ENCODE measurements at places on chromosomes 12 and 14. TPM values are rescaled to one million over a fixed set of nuclear protein-coding genes. Genes with fewer than 3 reads are reported as not detected.

DNA sequence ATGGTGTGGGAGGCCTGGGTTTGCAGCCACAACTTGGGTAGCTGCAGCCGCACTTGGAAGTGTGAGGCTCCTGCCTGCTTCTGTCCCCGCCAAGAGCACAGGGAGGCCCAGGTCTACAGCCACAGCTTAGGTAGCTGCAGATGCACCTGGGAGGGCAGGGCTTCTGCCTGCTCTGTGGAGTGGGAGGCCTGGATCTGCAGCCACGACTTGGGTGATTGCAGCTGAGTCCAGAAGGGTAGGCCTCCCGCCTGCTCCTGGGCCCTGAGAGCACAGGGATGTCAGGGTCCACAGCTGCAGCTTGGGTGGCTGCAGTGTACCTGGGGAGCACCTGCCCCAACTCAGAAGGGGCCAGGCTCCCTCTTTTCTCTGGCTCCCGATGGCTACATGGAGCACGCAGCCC, 287.3 kb downstream of the AEBP2 start:
- no peak for DNase-seq

DNA sequence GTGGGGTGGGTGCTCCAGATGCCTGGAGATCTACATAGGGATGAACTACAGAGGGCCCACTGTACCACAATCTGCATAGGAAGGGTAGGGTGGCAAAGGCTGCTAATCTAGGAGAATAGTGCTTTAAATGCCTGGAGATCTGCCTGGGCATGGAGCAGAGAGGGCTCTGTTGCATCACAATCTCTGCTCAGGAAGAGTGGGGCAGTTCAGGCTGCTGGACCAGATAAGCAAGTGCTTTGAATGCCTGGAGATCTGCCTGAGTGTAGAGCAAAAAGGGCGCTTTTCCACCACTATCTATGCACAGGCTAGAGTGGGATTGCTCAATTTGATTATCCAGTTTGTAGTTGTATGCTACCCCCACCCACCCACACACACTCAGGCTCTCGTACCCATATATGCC, 886.3 kb upstream of the SEL1L start:
- no peak for DNase-seq

Gene KRT7
- total RNA-seq = 8.0 TPM

Gene DYRK4
- total RNA-seq = 34.9 TPM

DNA sequence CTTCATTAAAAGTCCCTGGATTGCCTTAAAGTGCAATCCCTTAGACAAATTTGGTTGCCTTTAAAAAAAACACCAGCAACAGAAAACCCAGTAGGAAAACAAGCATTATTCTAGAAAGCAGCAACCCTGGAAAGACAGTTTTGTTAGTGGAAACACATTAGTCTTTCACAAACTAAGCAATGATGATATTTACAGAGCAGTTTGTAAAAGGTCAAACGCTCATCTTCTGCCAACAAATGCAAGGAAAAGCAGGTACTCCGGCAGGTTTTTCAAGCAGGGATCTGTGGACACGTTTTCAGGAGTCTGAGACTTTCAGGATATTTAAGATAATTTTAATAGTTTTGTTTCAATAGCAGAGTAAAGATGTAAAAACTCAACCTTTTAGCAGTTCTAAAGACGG, 202.2 kb downstream of the EXOC5 start:
- no peak for DNase-seq

Gene KRT6B
- not detected for total RNA-seq

DNA sequence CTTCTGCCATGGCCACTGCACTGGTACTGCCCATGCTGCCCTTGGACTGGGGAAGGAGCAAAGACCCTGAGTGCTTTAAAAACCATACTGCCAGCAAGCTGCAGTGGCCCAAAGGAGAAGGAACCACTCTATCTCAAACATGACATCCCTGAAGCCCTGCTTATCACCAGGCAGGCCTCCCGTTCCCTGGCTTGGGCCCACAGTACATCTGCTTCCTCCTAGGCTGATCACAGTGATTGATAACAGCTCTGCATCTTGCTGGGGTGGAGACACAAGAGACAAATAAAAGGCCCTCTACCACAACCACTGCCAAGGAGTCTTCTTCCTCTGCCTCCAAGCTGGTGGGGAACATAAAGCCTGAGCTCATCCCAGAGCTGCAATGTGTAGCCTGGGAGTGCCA, 567.5 kb downstream of the TRHDE start:
- no peak for DNase-seq

Measured in activated naive CD4-positive, alpha-beta T cell treated with anti-CD3 and anti-CD28 coated beads, Interleukin-2, amount 50 U/mL, for 72 hours (primary cell).